ENCODE measurements at places on chromosomes 3 and 15.

DNA sequence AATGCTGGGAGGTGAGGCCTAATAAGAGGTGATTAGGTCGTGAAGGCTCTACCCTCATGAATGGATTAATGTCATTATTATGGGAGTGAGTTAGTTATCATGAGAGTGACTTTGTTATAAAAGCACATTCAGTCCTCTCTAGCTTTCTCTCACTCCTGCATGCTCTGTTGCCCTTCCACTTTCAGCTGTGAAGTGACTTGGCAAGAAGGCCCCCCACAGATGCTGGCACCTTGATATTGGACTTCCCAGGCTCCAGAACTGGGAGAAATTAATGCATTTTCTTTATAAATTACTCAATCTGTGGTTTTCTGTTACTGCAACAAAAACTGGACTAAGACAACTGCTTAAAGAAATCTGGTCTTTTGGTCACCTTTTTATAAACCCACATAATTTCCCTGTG is 144.3 kb downstream of the FBN1 start:
- DNase-seq = no peak

- DNase-seq = peak; percentile 61
Observed at GRCh38 chr3:138781012-138781470, 53.7 kb downstream of the PIK3CB start.

GRCh38 chr15:40317580-40317979 is 5.9 kb upstream of the INAFM2 start:
- no peak for DNase-seq

GRCh38 chr3:57397175-57398026 is 104.9 kb upstream of the ASB14 start:
- peak; percentile 74 for DNase-seq

GRCh38 chr15:42623951-42624350 is 48.5 kb downstream of the STARD9 start:
- DNase-seq = no peak

DNA sequence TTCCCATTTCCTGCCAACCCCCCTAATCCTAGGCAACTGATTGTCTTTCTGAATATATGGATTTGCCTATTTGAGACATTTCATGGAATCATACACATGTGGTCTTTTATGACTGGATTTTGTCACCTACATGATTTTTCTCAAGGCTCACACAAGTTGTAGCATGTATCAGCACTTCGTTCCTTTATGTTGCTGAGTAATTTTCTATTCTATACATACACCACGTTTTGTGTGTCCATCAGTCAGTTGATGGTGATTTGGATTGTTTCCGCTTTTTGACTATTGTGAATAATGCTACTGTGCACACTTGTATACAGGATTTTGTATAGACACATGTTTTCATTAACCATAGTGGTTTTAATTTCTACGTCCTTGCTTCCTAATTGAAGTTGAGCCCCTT is 203.1 kb downstream of the ITPR1 start:
- no peak for DNase-seq

DNA sequence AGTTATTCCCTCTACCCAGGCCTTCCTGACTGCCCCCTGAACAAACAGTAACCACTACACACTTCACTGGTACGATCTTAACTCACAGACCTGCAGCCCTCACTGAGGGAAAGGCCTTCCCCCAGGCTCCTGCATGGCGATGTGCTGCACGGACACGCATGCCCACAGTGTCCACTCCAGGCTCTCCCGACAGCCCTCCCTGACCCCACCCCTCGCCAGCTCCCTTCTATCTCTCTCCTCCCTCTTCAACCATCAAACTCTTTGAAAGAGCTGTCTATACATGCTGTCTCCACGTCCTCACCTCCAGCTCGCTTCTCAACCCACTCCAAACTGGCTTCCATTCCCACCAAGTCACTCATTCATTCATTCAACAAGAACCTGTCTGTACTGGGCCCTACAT is 3.9 kb downstream of the SCN5A start:
- DNase-seq = no peak

GRCh38 chr3:14435175-14436014 is 33.0 kb downstream of the SLC6A6 start:
- peak; percentile 53 for DNase-seq

DNA sequence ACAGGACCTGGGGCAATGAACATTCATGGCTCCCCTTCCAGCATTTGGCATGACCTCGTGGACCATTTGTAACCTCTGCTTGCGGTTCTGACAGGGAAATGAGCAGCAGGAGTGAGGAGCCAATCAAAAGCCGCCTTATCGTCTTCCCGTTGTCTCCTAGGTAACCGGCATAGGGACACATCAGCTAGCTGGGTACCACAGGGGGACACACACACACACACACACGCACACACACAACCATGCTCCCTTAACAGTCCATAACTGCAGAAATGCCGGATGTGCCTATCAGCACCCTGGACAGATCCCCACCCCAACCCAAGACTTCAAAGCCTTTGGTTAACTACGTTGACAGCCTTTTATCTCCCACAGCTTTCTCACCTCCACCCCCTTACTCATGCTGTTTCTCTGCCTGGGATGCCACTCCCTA is 53.4 kb upstream of the CCDC174 start:
- DNase-seq = peak; percentile 44

- DNase-seq = peak; percentile 9
Observed at GRCh38 chr3:179672918-179673317, 20.1 kb downstream of the USP13 start.

GRCh38 chr3:182325213-182325950 is 467.9 kb upstream of the ATP11B start:
- peak; percentile 28 for DNase-seq

DNA sequence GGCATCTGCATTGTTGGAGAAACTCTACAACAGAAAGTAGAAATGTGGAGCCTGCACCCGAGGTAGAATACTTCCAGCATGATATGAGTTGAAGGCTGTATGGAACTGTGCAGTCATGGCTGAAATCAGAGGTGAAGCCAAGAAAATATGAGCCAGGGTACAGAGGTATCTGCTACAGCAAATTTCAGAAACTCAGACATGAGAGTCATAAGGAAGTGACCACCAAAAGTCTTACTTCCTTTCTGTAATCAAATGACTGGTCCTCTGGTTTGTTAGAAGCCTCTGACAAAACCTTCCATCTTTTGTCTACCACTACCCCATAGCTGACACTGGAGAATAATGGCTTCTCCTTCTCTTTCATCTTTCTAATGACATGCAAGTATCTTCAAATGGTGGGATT is 159.4 kb downstream of the TMEM108 start:
- DNase-seq = no peak

GRCh38 chr3:49711489-49711888 is 8.0 kb downstream of the AMIGO3 start:
- DNase-seq = no peak

DNA sequence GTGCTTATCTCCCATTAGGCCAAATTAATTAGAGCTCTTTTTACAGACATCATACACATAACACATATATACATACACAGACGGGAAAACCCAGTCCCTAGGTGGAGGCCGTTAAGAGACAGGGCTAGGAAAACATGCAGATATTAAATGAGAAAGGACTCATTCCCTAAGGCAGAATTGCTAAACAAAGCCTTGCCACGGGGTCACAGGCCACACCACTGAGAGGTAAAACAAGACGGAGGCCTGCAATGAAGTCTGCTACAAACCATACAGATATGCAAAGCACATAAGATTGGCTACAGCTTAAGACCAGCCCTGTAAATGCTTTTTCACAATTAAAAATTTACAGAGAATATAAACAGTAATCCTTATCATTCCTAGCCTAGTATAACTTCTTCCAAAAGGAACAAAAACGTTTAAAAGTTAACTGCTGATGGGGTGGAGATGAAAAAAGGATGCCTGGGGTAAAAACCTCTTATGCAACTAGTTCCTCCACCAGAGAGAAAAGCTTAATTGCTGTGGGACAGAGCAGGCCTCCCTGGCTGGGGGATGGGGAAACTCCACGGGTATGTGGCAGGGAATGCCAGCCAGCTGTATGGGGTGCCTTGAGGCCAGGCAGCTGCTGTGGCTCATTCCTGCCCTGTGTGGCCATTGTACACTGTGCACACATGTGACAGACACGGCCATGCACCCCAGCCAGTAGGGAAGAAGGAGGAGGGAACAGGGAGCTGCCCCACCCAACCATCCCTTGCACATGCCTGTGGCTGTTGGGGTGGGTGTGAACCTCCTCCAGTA is 481.4 kb upstream of the LMCD1 start:
- DNase-seq = no peak

- DNase-seq = no peak
Observed at GRCh38 chr3:127529346-127530188, 61.0 kb downstream of the TPRA1 start.

GRCh38 chr3:60167186-60167585 is 1084.1 kb downstream of the FHIT start:
- no peak for DNase-seq

DNA sequence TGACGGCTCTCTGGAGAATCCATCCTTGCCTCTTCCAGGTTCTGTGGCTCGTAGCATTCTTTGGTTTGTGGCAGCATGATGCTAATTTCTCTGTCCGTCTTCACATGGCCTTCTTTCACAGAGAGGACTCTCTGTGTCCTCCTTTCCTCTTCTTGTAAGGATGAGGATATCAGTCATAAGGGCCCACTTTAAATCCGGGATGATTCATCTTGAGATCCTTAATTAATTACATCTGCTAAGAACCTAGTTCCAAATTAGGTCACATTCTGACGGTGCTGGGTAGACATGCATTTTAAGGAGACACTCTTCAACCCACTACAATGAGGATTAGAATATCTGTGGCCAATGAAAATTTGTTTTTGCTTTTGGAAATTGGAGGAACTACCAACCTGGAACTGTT is 15.7 kb upstream of the GXYLT2 start:
- peak; percentile 92 for DNase-seq

DNA sequence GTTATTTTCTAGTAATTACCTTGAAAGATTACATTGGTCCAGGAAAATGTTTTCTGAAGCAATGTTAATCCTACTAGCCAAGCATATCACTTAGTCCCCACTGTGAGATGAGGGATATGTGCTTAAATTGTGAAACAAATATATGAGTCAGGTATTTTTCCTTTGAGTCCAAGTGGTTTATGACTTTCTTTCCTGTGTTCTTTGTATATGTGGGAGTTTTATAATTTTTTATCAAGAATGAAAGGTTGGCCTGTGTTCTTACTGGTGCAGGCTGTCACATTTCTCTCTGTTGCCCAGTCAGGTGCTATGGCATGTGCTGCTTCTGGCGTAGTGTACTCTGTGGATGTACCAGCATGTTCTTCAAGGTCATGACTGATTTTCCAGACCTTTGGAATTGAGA is 147.4 kb downstream of the CMSS1 start:
- DNase-seq = no peak

- DNase-seq = no peak
Observed at GRCh38 chr3:75341324-75342067, 322.6 kb upstream of the FRG2C start.

- DNase-seq = no peak
Observed at GRCh38 chr15:80854104-80854503, 74.9 kb downstream of the CEMIP start.

GRCh38 chr3:145197051-145197820 is 963.7 kb downstream of the PLOD2 start:
- DNase-seq = no peak

- DNase-seq = peak; percentile 77
Observed at GRCh38 chr3:133970916-133971315, 58.8 kb downstream of the SLCO2A1 start.

DNA sequence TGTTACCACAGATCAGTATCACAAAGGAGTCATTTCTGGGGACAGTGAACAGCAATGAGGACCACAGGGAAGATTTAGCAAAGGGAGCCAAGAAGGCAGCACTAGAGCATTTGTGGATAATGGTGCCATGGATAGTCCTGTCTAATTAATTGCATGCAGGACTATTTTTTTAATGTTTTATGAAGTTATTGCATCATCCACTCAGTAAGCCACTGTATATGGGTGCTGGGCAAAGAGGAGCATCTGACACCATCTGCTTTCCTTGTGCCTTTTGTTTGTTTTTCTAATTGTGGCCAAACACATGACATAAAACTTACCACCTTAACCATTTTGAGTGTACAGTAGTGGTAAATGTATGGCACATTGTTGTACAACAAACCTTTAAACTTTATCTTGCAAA is 301.1 kb upstream of the LRRFIP2 start:
- DNase-seq = no peak

DNA sequence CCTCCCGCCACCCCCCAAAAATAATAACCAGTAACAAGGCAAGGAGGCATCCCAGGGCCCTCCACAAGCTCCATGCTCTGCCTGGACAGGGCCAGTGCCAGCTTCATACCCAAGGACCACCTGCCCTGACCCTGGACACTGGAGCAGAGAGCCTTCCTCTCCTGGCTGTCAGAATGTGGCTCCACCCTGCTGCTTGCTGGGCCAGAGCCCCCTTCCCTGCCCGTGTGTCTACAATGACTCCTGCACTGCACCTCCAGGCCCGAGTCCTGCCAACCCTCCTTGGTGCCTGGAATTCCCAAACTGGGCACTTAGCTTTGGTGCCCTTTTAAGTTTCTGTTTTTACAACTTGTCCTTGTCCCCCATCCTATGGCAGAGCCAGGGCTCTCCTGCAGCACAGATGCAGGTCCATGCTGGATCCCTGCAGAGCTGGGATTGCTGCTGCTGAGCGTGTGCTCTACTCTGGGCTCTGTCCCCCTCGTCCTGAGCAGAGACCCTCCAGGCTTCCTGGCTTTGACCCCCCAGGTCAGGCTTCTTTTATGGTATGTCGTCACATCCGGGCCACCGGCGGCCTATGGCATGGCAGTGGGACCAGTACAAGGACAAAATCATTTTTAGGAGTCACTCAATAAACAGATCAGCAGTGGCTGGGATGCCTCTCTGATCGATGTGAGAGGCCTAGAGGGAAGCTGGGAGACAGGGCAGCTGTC is 11.4 kb upstream of the SNRPA1 start:
- no peak for DNase-seq

GRCh38 chr15:69394556-69395282 is 19.4 kb upstream of the KIF23 start:
- DNase-seq = peak; percentile 73

GRCh38 chr15:56102441-56102840 is 109.0 kb upstream of the NEDD4 start:
- DNase-seq = no peak

GRCh38 chr3:149555927-149556326 is 81.4 kb downstream of the TM4SF4 start:
- DNase-seq = peak; percentile 93

- no peak for DNase-seq
Observed at GRCh38 chr3:39814007-39814406, 4.6 kb downstream of the MYRIP start.

GRCh38 chr3:52912885-52913731 is 15.8 kb upstream of the STIMATE start:
- DNase-seq = no peak

- DNase-seq = no peak
Observed at GRCh38 chr3:98808071-98808470, 44.9 kb downstream of the ST3GAL6 start.

GRCh38 chr15:38176691-38177090 is 75.9 kb upstream of the SPRED1 start:
- DNase-seq = peak; percentile 29

DNA sequence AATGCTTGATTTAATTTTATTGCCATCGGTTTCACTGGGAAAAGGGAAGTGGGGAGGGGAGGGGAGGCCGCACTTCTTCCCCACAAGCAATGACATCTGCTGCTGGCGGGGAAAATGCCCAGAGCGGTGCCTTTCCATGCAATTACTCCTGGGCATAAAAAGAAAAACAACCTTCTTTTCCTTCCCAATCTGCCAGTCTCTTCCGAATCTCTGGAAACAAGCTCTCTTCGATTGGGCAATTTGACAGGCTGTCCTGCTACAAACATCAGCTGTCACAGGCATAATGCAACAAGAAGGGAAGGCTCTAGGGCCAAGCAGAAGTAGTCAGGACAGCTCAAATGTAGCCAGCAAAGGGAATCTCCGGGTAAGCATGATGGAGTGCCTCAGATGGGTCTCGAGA is 93.4 kb upstream of the STRIT1 start:
- DNase-seq = peak; percentile 22

GRCh38 chr15:67806536-67806935 is 18.8 kb upstream of the SKOR1 start:
- no peak for DNase-seq
